NCI-H226 (cell line): ENCODE measurements at places on chromosomes 13 and 19.

- DNase-seq: no peak
Observed at GRCh38 chr13:99278200-99278599, 20.0 kb upstream of the GPR18 start.

DNA sequence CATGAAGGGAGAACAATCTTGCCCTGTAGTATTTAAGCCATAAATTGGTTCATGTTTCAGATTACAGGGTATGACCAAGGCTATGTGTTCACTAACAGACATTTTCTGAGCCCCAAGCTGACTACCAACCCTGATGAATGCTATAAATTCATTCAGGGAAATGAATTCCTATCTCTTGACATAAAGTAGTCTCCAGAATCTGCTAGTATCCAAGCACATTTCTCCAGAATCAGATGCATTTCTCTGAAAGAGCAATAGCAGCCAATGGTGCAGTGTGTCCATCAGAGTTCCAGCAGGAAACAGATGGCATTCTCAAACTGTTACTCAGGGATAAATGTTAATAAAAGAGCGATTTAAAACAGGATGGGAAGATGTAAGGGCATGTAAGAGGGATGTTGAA is 226.4 kb downstream of the COG6 start:
- peak; percentile 23 for DNase-seq

DNA sequence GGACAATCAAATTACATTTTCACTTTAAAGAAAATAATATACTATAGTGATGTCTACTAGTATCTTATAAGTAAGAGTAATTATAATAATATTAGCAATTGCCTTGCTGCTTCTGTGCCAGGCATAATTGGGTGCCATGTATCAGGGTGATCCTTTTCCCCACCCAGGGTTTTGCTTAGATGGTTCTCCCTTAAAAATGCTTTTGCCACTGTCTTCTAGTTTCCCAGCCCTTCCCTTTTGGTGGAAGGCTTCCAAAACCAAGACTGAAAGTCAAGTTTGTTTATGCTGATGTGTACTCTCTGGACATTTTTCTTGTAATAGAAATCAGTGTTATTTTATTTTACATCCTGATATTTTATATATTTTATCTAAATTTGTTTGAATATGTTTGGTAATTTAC is 77.8 kb downstream of the ITGBL1 start:
- no peak for DNase-seq

DNA sequence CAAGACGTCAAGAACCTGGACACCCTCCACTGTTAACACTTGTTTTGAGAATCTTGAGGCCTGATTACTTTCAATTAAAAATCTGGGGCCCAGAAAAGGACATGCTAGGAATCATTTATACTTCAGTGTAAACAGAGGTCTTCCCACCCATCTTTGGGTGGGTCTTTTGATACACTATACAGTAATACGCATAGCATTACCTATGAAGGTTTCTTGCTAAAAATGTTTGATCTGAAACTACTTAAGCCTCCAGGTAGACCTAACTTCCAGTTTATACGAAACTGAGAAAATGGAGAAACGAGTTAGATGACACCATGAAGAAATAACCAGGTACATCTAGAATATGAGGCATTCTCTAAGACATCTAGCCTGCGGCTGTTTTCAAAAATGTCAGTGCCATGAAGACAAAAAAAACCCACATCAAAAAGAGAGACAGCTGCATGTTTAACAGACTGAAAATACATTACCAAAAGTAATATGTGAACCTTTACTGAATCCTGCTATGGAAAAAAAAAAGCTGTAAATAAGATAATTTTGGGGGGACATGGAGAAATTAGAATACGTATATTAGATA is 36.6 kb downstream of the TGDS start:
- DNase-seq: no peak

DNA sequence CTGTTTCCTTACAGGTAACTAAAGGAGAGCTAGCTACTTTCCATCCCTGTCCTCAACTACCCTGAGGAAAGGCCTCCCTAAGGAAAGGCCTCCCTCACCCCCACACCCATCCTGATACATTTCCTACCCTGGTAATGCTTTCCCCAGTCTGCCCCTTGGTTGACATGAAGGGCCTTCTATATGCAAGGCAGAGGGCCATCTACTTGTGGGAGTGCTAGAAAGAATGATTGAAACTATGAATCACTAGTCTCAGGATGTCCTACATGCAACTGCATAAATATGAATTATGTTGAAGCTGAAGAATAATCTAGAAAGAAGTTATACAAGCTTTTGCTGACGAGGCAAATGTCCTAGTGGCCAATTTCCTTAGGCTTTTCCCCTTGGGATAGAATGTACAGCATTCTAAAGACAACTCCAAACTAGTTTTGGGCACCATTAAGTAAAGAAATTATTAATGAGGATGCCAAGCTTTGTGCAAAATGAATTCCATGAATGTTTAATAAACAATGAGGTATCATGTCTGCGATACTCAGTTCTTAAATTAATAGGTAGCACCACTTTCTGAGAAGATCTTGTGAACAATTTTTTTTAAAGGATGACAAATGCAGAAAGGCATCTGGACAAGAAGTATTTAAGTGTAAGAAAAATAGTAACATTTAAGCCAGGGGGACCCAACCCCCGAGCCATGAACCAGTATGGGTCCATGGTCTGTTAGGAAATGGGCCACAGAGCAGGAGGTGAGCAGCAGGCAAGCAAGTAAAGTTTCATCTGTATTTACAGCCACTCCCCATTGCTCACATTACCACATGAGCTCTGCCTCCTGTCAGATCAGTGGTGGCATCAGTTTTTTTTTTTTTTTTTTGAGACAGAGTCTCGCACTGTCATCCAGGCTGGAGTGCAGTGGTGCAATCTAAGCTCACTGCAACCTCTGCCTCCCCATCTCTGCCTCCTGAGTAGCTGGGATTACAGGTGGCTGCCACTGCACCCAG is 223.0 kb downstream of the LHFPL6 start:
- peak; percentile 15 for DNase-seq

DNA sequence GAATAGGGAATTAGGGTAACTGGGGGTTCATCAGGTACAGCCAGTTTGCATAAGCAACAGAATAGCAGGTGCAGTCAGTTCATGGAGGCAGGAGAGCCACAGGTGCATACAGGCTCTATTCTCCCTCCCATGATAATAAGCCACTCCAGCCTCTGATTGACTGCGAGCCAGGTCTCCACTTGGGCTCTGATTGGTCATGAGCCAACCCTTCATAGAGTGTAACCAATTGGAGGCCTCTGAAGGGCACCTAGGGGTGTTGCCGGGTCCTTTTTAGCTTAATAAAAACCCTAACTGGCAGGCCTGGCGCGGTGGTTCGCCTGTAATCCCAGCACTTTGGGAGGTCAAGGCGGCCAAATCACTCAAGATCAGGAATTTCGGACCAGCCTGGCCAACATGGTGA is 8.7 kb upstream of the CKM start:
- DNase-seq: no peak

GRCh38 chr13:26806891-26807290 is 46.3 kb upstream of the GPR12 start:
- no peak for DNase-seq

GRCh38 chr13:51811046-51811445 is 7.1 kb upstream of the DHRS12 start:
- DNase-seq: no peak

DNA sequence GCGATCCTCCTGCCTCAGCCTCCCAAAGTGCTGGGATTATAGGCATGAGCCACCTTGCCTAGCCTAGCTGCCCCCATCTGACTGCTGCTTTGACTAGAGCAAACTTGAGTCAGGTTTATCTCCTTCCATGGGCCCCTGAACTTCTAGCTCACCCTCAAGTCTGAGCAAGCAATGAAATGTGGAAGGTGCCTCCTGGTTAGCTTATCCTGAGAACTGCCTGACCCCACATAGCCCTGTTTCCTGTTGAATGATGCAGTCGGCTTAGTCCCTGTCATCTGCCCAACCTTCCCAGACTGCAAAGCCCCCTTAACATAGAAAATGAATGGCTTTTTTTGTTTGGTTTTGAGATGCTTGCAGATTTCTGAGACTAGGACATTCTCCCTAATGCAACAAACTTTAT is 8.9 kb upstream of the TMEM160 start:
- DNase-seq: peak; percentile 44

DNA sequence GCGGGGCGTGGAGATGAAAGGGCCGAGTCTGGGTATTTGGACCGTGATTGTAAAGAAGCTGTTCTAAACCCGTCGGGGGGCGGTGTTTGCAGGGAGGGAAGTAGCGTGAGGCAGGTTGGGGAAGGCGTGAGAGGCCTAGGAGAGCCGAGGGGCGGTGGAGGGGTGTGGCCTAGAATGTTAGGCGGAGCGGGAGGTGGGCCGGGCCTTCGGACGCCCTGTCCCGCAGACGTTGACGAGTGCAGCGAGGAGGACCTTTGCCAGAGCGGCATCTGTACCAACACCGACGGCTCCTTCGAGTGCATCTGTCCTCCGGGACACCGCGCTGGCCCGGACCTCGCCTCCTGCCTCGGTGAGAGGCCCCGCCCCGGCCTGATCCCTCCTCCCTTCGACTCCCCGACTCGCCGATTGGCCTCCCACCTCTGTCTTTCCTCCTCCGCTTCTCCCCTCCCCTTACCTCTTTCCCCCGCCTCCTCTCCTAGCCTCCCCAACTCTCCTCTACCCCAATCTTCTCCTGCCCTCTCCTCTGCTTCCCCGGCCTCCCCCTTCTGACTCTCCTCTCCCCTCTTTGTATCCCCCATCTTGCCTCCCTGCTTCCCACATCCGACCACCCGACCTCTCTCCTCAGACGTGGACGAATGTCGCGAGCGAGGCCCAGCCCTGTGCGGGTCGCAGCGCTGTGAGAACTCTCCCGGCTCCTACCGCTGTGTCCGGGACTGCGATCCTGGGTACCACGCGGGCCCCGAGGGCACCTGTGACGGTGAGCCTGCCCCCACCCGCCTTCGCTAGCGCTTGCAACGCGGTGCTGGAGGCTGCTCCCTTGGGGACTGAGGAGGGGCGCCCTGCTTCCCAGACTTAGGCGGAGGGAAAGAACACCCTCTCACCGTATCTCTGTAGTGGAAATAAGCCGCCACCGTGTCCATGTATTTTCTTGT is 12.8 kb downstream of the LTBP4 start:
- DNase-seq: peak; percentile 65

- no peak for DNase-seq
Observed at GRCh38 chr13:29884671-29885430, 34.4 kb upstream of the UBL3 start.

GRCh38 chr19:3694361-3695123 is 5.7 kb downstream of the PIP5K1C start:
- no peak for DNase-seq

DNA sequence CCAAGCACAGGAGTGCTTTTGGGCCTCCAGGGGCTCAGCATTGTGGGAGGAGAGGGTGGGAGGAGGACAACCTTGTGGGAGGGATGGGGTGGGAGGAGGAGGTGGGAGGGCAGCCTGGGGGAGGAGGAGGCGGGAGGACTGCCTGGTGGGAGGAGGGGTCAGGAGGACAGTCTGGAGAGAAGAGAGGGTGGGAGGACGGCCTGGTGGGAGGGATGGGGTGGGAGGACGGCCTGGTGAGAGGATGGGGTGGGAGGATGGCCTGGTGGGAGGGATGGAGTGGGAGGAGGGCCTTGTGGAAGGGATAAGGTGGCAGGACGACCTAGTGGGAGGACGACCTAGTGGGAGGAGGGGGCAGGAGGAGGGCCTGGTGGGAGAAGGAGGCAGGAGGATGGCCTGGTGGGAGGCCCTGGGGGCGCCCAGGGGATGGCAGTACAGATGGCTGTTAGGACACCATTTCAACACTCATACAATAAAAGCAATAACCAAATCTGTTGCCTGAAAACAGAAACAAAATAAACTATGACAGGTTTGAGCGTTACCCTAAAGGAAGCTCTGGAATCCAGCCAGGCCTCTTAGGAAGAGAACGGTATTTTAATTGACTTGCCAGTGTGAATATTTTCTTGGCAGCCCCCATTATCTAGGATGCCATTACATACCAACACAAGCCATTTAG is 63.7 kb downstream of the CRYL1 start:
- DNase-seq: peak; percentile 7

DNA sequence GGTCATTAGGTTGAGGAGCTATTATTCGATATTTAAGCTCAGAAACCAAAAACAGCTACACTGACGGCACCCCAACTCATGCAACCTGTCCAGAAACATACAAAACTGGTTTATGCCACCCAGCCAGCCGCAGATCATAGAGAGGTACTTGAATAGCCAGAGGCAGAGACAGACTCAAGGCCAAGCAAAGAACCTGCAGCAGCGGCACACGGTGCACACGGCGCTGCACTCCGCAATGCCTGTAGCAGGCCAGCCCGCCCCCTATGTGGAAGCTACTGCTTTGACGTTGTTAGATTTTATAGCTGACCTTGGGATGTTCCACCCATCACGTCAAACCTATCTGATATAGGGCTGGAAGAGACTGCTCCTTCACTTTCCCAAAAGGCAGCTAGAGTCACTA is 11.9 kb upstream of the DHRS12 start:
- DNase-seq: no peak

DNA sequence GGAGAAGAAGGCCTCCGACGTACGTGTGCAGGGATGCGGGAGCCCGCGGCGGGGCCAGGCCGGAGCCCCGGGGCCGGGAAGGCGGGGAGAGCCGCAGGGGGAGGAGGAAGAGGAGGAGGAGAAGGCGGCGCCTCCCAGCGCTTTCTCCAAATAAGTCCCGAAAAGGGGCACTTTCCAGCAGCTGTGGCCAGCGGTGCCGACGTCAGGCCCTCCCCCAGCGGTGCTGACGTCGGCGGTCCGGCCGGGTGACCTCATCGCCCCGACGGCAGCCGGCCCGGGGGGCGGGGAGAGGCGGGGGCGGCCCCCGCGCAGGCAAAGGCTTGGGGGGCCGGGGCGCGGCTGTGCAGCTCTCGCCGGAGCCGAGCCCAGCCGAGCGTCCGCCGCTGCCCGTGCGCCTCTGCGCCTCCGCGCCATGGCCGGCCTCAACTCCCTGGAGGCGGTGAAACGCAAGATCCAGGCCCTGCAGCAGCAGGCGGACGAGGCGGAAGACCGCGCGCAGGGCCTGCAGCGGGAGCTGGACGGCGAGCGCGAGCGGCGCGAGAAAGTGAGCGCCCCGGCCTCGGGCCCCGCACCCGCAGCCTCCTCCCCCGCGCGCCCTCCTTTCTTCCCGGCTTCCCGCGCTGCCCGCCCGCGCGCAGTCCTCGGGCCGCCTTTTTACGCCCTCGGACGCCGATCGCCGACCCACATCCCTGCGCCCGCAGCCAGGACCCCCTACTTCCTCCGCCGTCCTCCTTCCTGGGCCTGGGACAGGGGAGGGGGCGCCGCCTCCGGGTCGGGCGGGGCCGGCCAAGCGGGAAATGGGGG is at the start of gene TPM4:
Gene TPM4 (plus strand): TSS at position 342 of the 804 bp plus-strand sequence. CDS start 71 bp downstream, at position 413.
- DNase-seq: peak; percentile 69

DNA sequence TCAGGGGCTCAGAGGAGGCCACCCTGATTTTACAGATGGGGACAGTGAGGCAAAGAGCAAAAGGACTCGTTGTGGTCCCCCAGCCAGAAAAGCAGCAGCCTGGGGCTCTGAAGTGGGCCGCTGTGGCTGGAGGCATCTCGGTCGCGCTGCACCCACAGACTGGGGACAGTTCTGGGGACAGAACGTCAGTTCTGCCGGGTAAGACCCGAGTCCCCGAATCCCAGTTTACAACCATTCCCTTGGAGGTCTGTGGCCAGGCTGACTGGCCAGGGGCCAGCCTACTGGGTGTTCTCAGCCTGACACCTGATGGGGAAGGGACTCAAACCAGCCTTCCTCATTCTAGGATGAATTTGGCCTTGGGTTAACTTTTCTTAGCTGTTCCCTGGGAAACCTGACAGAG is 14.1 kb downstream of the SUGP1 start:
- no peak for DNase-seq
